ENCODE measurements at places on chromosomes 2 and 18. TPM values are rescaled to one million over a fixed set of nuclear protein-coding genes. Genes with fewer than 3 reads are reported as not detected.

The LCT gene
- 0.41 TPM for total RNA-seq

The RBM43 gene
- 1.9 TPM for total RNA-seq

DNA sequence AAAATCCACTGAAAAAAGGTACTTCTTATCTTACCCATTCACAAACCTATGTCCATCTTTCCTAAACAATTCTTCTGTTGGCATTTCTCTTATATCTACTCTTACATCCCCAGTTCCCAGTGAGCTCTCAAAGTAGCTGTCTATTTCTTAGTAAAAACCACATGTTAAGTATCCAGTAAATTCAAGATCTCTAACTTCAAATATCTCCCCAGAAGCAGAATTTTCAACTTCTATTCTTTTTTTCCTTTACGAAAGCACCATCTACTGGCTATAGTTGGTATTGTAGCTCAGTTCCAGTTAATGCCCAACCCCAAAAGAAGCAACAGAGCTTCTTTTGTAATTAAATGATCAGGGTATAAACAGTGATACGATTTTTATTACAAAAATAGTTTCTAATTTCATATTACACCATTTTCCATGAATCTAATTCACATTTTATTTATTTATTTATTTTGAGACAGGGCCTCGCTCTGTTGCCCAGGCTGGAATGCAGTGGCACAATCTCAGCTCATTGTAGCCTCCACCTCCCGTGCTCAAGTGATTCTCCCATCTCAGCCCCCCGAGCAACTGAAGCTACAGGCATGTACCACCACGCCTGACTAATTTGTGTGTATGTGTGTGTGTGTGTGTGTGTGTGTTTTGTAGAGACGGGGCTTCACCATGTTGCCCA, 28.5 kb downstream of the HRH4 start:
- H3K27ac ChIP-seq, result no peak overlapping the region
- no peaks in the 10 kb centered on the region for H3K36me3 ChIP-seq
- H3K4me1 ChIP-seq, result peaks cover 13% of the 10 kb centered on the region
- no peak overlapping the region for H3K4me3 ChIP-seq
- no peak for DNase-seq

GRCh38 chr2:234863043-234863934, 88.5 kb upstream of the SH3BP4 start:
- H3K36me3 ChIP-seq, result no peaks in the 10 kb centered on the region
- no peaks in the 10 kb centered on the region for H3K4me1 ChIP-seq
- no peaks in the 10 kb centered on the region for H3K27me3 ChIP-seq
- no peak for DNase-seq
- H3K4me3 ChIP-seq, result no peak overlapping the region
- no peak overlapping the region for H3K27ac ChIP-seq

The SCYGR4 gene
- not detected for total RNA-seq

DNA sequence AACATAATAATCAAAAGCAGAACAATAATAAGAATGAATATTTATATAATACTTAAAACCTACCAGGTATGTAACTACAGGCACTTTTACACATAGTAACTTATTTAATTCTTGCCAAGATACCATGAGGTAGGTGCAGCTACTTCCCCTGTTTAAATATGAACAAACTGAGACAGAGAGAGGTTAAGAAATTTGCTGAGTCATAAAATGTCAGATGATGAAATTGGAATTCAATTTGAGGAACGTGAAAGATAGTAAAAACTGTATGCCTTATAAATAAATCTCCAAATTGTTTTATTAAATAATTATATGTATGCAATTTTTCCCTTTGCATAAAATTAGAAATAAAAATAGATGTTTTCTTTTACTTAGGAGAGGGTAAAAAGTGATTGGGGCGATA, 1103.3 kb upstream of the NRXN1 start:
- no peak overlapping the region for H3K27ac ChIP-seq
- no peaks in the 10 kb centered on the region for H3K36me3 ChIP-seq
- H3K4me1 ChIP-seq, result no peaks in the 10 kb centered on the region
- no peak overlapping the region for H3K4me3 ChIP-seq
- no peak for DNase-seq

DNA sequence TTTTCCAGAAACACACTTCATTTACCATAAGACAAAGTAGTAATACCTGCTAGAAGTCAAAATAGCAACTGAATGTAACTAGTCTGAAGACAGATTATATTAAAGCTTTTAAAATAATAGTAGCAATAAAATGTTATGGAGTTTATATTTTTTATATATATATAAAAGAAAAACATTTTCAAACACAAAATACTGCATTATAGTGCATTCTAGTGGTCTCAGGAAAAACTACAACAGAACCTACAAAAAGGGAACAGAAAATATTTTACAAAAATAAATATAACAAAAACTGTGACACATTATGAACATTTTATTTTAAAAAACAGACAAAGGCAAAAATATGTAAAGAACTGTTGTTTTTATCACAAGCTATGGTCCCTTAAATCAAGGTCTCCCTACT, 48.0 kb downstream of the STRN start:
- H3K4me1 ChIP-seq, result peaks cover 15% of the 10 kb centered on the region
- no peaks in the 10 kb centered on the region for H3K27me3 ChIP-seq
- no peak for DNase-seq
- H3K36me3 ChIP-seq, result peaks cover 6% of the 10 kb centered on the region
- no peak overlapping the region for H3K27ac ChIP-seq

The RGPD3 gene
- 0.16 TPM for total RNA-seq

The ST8SIA3 gene
- not detected for total RNA-seq

- no peak for DNase-seq
- H3K27ac ChIP-seq, result no peak overlapping the region
- no peaks in the 10 kb centered on the region for H3K4me1 ChIP-seq
- H3K27me3 ChIP-seq, result no peaks in the 10 kb centered on the region
Observed at GRCh38 chr2:128269990-128270671, 48.5 kb downstream of the HS6ST1 start.

DNA sequence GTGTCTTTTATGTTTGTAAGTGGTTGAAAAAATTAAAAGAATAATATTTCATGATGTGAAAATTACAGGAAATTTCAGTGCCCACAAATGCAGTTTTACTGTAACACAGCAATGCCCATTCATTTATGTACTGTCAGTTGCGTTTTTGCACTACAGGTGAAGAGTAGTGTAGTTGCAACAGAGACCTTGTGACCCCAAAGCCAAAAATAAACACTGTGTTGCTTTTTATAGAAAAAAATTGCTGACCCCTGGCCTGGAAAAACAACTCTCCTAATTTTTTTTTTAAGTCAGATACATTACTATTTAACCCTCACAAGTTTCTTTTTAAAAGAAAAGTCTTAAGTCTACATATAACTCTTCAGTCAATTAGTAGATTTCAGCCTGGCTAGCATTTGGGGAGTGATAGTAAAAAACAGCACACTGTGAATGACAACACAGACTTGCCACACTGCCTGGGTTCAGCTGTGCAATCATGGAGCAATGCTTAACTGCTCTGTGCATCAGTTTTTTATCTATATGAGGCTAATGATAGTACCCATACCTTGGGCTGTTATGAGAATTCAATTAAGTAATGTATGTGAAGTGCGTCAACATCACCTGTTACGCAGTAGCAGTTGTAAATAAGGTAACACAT, 8.1 kb downstream of the KLHL14 start:
- DNase-seq, result no peak
- no peaks in the 10 kb centered on the region for H3K4me1 ChIP-seq
- peaks cover 25% of the 10 kb centered on the region for H3K27me3 ChIP-seq
- no peak overlapping the region for H3K27ac ChIP-seq
- H3K36me3 ChIP-seq, result no peaks in the 10 kb centered on the region

- no peaks in the 10 kb centered on the region for H3K36me3 ChIP-seq
- no peaks in the 10 kb centered on the region for H3K4me1 ChIP-seq
- no peak overlapping the region for H3K4me3 ChIP-seq
- H3K27ac ChIP-seq, result no peak overlapping the region
- no peak for DNase-seq
Observed at GRCh38 chr2:238727585-238728329, 120.1 kb upstream of the TWIST2 start.

DNA sequence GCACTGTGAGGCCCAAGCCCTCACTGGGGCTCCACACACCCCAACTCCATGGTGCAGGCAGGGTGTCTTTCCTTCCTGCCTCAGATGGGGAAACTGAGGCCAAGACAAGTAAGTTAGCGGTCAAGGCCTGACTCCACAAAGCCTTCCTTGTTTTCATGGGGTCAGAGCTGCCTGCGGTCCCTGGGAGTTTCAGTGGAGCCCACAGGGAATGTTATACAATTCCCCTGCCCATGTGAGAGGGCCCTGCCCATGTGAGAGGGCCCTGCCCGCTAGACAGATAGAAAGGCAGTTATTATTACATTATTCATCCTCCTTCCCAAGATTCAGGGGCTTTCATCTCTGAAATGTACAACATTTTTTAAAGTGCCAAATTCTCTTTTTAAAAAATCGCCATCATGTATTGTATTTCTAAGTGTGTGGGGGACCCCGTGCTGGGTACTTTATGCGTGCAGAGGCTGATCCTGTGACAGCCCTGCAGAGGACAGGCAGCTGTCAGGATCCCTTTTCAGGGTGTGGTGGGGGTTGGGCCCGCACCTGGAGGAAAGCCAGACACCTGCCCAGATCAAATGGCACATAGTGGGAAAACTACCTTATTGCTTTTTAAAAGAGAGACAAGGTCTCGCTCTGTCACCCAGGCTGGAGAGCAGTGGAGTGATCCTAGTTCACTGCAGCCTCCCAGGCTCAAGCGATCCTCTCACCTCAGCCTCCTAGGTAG, 23.4 kb downstream of the FBLN7 start:
- no peak overlapping the region for H3K27ac ChIP-seq
- no peak for DNase-seq
- peaks cover 20% of the 10 kb centered on the region for H3K4me1 ChIP-seq
- H3K36me3 ChIP-seq, result no peaks in the 10 kb centered on the region
- H3K27me3 ChIP-seq, result peaks cover 4% of the 10 kb centered on the region

- H3K4me1 ChIP-seq, result peaks cover 57% of the 10 kb centered on the region
- H3K36me3 ChIP-seq, result peaks cover 14% of the 10 kb centered on the region
- peaks cover 2% of the 10 kb centered on the region for H3K27me3 ChIP-seq
- no peak overlapping the region for H3K4me3 ChIP-seq
Observed at GRCh38 chr2:102028470-102028869, 36.7 kb downstream of the IL1R2 start.

- peaks cover 27% of the 10 kb centered on the region for H3K4me1 ChIP-seq
- peaks cover 9% of the 10 kb centered on the region for H3K36me3 ChIP-seq
- H3K27me3 ChIP-seq, result peaks cover 2% of the 10 kb centered on the region
Observed at GRCh38 chr2:218313356-218313755, 21.1 kb upstream of the TMBIM1 start.

DNA sequence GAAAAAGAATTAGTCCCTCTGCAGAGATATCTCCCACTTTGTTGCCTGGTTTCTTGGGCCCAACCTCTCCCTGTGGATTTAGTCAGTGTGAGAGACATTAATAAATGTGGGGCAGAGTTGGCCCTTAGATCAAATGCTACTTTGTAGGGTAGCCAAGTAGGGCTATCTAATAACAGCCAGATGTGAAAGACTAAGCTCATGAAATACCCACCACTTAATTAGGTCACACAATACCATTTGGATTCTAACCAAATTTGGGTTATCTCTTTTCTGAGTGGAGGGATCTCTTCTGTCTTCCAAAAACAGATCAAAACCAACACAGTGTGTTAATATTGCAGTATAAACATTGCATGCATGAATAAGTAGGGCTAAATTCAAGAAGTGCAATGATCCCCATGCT, 626.8 kb upstream of the ZEB2 start:
- H3K4me3 ChIP-seq, result no peak overlapping the region
- DNase-seq, result no peak
- no peaks in the 10 kb centered on the region for H3K36me3 ChIP-seq
- H3K4me1 ChIP-seq, result no peaks in the 10 kb centered on the region
- H3K27me3 ChIP-seq, result no peaks in the 10 kb centered on the region

GRCh38 chr2:233140077-233140585, 80.0 kb downstream of the INPP5D start:
- no peak overlapping the region for H3K27ac ChIP-seq
- no peak overlapping the region for H3K4me3 ChIP-seq
- H3K36me3 ChIP-seq, result peaks cover 61% of the 10 kb centered on the region
- H3K4me1 ChIP-seq, result peaks cover 41% of the 10 kb centered on the region

- H3K27me3 ChIP-seq, result no peaks in the 10 kb centered on the region
- no peaks in the 10 kb centered on the region for H3K4me1 ChIP-seq
- H3K4me3 ChIP-seq, result no peak overlapping the region
- no peaks in the 10 kb centered on the region for H3K36me3 ChIP-seq
- DNase-seq, result no peak
Observed at GRCh38 chr2:138115666-138116065, 151.4 kb downstream of the HNMT start.

The LHCGR gene
- not detected for total RNA-seq

The CCDC142 gene
- total RNA-seq, result 30.4 TPM

GRCh38 chr18:32289483-32290075, 99.7 kb downstream of the MEP1B start:
- H3K4me1 ChIP-seq, result no peaks in the 10 kb centered on the region
- H3K27me3 ChIP-seq, result no peaks in the 10 kb centered on the region
- no peak overlapping the region for H3K4me3 ChIP-seq
- no peak overlapping the region for H3K27ac ChIP-seq
- no peaks in the 10 kb centered on the region for H3K36me3 ChIP-seq

The PTPN18 gene
- 66.9 TPM for total RNA-seq

- no peaks in the 10 kb centered on the region for H3K36me3 ChIP-seq
- H3K4me3 ChIP-seq, result no peak overlapping the region
- H3K4me1 ChIP-seq, result peaks cover 20% of the 10 kb centered on the region
- H3K27ac ChIP-seq, result no peak overlapping the region
Observed at GRCh38 chr2:206801418-206802189, 36.2 kb downstream of the FASTKD2 start.

DNA sequence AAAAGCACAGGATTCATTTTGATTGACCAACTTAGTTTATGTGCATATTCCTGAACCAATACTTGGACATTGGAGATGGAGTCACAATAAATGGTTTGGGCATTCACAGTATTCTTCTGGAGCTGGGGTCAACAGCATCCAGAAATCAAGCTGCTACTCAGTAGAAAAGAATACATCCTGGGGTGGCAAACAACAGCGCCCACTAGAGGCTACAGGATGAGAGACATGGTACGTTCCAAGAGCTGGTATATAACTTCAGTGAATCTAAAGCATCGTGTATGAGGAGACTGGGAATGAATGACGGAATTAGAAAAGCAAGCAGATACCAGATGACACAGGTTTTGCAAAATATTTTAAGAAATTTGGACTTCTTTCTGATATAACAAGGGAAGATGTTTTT, 142.9 kb upstream of the FIGN start:
- DNase-seq, result no peak
- H3K27ac ChIP-seq, result no peak overlapping the region
- no peaks in the 10 kb centered on the region for H3K36me3 ChIP-seq

DNA sequence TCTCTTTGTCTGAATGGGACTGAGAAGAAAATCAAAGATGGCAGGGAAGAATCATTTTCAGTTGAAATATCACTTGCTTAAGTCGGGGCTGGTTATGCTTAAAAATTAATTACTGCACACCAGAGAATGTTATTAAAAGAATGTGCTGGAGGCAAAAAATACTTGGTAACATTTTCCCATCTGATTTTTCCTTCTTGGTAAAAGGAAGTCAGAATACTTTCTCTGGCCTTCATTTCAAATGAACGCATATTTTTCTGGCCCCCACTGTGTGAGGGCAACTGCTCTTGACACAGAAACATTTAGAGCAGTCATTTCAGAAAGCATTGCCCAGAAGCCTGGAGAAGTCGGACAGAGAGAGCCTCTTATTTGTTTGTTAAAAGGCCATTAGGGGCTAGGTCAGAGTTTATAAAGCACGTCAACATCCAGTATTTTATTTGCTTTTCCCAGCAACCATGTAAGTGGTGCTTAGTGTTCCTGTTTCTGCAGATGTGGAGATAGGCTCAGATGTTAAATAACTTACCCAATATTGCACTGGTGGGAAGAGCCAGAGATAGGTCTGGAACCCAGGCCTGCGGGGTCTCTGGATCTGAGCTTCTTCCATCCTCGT, 32.9 kb upstream of the LYPD6B start:
- H3K27me3 ChIP-seq, result no peaks in the 10 kb centered on the region
- DNase-seq, result no peak
- H3K27ac ChIP-seq, result no peak overlapping the region
- H3K4me1 ChIP-seq, result peaks cover 4% of the 10 kb centered on the region
- peaks cover 19% of the 10 kb centered on the region for H3K36me3 ChIP-seq
- H3K4me3 ChIP-seq, result no peak overlapping the region

The ALPG gene
- total RNA-seq, result not detected
